Activated T-cell treated with anti-CD3 and anti-CD28 coated beads for 4 hours (primary cell): ENCODE measurements at places on chromosomes 1 and 21.

- DNase-seq, result no peak
Observed at GRCh38 chr1:6401673-6402072, 8.1 kb upstream of the ACOT7 start.

DNA sequence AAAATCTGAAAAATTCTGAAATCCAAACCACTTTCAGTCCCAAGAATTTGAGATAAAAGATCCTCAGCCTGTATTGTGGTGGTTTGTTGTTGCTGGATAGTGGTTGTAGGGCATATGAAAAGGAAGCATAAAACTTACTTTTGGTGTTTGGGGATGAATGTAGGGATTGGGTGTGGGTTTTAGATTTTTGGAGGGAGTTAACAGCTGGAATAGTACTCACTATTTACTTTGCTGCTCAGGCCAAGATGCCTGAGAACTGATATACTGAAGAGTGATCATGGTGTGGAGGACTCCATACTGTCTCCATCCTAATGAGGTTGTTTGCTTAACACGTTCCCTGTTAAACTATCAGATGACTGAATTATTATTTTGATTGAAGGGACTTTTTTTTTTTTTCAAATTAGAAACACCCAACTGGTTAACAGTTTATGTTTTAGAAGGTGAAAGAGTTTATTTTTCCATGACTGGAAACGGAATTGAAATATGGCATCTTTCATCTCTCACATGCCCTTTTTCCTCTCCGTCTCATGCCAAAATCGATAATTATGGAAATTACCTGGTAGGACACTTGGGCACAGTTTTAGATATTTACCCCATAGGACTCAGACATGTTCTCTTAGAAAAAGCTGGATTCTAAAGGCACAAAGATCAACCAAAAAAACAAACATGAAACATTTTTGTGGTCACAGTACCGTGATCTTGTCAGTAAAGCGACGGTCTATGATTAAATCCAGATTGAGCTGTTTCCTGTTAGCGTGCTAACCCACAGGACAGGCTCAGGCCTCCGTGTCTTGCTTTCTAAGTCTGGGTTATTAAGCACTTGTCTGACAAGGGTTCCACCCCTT lies 37.3 kb downstream of the RGL1 start:
- no peak for DNase-seq

DNA sequence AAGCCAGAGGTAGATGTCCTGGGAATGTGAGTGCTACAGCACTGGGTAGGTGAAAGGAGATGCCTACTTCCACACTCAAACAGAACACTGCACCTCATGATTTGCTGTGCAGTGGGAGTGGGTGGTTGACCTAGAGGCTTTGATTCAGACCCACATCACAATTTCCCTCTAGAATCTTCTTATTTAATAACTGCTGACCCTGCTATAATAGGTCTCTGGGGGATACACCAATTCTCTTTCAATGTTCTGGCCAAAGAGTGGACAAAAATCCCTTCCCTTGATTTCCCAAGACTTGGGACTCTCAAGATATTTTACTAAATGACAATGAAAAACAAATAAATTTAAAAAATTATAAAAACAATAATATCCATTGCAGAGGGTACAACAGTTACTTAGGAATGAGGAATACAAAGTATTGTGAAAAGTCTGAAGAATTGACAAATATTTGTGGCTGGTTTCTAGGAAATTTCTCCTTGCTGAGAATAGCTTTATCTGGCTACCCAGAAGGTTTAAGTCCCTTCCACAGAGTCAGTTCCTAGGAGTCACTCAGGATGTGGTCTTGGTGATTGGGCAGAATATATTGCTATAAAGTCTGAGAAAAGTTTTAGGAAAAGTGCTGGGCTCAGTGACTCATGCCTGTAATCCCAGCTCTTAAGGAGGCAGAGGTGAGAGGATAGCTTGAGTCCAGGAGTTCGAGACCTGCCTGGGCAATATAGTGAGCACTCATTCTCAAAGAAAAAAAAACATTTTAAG lies 2.4 kb upstream of the FCGR2A start:
- DNase-seq, result no peak

DNA sequence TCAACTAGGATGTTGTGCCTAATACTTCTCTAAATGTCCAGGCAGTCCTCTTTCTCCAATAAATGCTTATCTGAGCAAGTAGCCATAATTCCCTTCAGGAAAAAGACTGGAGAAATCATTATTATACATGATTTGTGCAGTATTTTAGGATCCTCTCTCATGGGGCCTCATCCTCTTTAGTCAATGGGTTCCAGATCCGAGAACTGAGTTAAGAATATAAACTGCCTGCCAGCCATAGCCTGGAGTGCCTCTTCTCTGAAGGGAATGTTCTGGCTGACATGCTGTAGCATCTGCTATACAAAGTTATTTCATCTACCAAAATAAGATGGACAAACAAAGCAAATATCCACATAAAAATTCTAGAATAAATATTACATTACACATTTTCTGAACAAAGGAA lies 334.0 kb upstream of the PRMT6 start:
- DNase-seq, result no peak

- no peak for DNase-seq
Observed at GRCh38 chr1:170309389-170310013, 163.7 kb downstream of the NTMT2 start.

DNA sequence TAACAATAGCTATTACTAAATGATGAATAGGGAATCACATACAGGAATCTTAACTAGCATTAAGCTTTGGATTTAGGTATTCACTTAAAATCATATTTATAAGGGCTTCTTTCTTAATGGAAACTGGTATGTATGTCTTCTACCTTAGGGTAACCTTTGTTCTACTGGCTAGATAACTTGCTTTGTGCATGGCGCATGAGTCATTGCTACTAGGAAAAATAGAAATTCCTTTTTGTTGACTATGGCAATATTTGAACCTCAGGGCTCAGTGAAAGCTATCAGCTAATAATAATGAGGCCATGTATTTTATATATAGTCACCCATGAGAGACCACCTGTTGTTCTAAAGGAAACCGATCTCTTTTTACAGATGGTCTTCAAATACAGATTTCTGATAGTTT lies 72.5 kb downstream of the RPS6KC1 start:
- DNase-seq, result no peak

GRCh38 chr1:218034468-218034867 lies 250.6 kb upstream of the RRP15 start:
- DNase-seq, result no peak

GRCh38 chr1:117826540-117827078 lies 102.8 kb downstream of the GDAP2 start:
- DNase-seq, result no peak

- no peak for DNase-seq
Observed at GRCh38 chr1:114292194-114292593, 138.5 kb upstream of the SYT6 start.

GRCh38 chr21:37257967-37258877 lies 8.9 kb downstream of the VPS26C start:
- DNase-seq, result peak; percentile 55

GRCh38 chr1:35454176-35454575 lies 103.0 kb downstream of the KIAA0319L start:
- DNase-seq, result no peak

- DNase-seq, result no peak
Observed at GRCh38 chr1:1066403-1067283, 7.5 kb downstream of the RNF223 start.

- no peak for DNase-seq
Observed at GRCh38 chr1:8384577-8384976, 66.7 kb downstream of the SLC45A1 start.
